ENCODE measurements at places on chromosomes 12 and 14.

- no peak for DNase-seq
Measured at GRCh38 chr12:108589028-108589839, 8.7 kb downstream of the TMEM119 start.

DNA sequence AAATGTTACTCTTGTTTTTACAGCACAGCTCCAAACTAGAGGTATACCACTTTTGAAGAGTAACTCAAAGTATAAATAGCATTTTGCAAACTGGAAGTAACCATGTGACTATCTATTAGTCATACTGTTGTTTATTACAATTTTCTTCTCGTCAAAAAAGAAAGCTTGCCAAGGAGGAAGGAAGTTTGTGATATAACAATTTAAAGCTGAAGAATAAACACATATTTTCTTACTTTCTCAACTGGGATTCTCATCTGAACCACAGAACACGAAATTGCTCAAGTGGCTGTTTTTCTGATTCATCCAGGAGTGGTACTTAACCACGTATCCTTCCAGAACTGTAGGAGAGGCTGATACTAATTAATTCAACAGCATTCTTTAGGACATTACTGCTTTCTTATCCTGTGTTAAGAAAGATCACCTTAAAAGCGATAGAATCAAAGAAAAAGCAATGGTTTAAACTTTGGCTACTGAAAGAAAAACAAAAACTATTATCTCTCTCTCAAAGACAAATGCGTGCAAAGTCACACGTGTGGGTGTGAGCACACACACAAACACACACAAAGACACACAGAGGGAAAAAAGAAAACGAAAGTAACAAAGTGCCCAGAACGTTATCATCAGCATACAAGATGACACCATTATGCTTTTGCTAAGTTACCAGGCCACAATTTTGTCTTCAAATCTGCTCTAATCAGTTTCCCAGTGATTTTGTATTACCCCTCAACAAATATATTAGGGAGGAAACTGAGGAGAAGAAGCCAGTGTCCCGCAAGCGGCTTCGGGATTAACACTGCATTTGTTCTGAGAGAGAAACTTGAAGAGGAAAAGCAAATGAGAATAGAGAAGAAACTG is at the start of gene CLEC2B:
Gene CLEC2B, minus strand, starts transcription at position 48 of the 855 bp plus-strand sequence.
- peak; percentile 60 for DNase-seq

- DNase-seq = no peak
Measured at GRCh38 chr12:121089813-121090430, 42.8 kb upstream of the P2RX7 start.

DNA sequence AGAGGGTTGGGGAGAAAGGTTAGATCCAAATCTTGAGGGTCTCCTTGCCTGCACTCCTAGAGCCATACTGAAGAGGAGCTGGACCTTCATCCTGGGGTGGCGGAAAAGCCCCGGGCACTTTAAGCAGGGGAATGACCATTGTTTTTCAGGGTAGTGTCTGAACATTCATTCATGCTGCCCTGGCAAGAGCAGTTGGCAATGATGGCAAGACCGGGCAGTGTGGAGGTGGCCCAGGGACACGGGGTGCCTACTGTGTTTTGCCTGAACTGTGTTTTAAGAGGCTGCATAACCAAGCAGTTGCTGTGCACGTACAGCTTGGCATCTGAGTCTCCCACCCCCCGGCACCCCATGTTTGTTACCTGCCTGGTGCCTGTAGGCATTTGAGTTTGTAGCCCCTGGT is 14.7 kb downstream of the TPCN1 start:
- DNase-seq = no peak

GRCh38 chr12:88325816-88326189 is 183.7 kb downstream of the TMTC3 start:
- DNase-seq = no peak

GRCh38 chr12:3802721-3803120 is 49.8 kb upstream of the CRACR2A start:
- no peak for DNase-seq

- no peak for DNase-seq
Measured at GRCh38 chr14:104356738-104357688, 218.6 kb downstream of the KIF26A start.

GRCh38 chr12:66500091-66500490 is 178.8 kb downstream of the GRIP1 start:
- DNase-seq = no peak

GRCh38 chr12:116803013-116803736 is 65.1 kb downstream of the RNFT2 start:
- DNase-seq = no peak

- DNase-seq = no peak
Measured at GRCh38 chr12:90922145-90922627, 32.8 kb downstream of the CCER1 start.

DNA sequence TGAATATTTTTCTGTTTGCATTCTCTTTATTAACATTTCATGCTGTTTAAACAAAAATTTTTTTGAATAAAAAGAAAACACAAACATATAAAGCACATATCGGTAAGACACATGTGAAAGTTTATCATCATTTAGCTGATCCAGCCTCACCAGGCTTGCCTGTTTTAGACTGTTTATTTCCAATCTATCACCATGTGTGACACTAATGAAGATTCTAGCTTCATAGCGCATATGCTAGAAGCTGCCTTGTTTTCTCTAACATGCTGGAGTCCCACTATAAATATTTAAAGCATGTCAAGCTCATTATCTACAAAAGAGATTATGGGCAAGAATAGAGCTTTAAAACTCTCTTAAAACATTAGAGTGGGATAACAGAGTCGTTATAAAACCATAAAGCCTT is 25.4 kb upstream of the ADAMTS20 start:
- no peak for DNase-seq

DNA sequence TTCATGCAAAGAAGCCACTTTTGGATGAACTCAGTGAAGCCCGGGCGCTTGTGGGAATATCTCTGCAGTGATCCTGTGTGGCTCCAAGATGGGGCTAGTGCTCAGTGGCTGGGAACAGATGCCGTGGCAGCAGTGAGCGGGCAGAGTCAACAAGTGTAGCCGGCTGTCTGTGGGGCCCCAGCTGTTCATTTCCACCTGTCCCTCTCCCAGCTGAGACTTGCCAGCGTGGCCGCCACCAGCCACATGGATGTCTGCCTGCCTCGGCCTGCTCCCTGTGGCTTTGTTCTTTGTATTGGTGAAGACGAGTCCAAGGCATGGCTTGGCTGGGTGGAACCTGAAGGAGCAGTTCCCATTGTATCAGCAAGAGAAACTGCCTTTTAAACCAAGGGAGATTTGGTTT is 77.3 kb downstream of the NOS1 start:
- DNase-seq = no peak

DNA sequence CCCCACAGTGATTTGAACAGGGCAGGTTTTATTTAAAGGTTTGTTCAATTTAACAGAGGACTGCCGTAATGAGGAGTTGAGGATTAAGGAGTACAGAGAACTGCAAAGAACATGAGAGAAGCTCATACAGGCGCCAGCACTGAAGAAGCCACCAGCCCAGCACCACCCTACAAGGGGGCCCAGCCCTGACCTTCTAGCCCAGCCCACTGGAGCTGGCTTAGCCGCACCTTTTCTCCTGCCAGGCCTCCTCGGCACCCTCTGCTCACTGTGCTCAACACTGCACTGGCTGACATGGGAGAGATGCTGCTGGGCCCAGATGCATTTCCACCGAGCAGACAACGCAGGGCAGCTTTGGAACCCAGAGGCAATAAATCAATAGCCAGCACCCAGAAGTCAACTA is 36.5 kb upstream of the SFSWAP start:
- no peak for DNase-seq

DNA sequence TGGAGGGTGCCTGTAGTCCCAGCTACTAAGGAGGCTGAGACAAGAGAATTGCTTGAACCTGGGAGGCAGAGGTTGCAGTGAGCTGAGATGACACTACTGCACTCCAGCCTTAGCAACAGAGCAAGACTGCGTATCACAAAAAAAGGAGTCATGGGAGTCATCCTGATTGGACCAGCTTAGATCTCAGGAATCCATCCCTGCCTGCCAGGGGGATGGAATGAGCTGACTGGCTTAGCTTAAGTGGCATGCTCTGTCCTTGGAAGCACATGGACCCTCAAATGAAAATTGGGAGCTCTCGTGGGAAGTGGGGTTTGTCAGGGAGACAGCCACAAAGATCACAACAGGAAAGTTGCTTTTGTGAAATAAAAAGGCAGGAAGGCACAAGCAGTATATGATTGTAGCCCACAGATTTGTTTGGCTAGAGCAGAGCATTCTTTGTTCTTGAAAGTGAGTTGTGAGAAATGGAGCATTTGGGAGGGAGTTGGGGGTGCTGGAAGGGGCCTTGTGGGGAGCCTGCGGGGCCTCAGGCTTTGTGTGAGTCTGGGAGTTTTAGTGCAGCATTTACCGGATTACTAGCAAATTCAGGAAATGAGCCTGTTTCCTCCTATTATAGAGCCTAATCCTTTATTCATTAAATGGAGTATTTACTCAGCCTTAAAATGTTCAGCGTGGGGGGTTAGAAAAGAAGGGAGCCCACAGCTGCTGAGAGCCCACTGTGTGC is 30.7 kb downstream of the DGLUCY start:
- no peak for DNase-seq

GRCh38 chr14:64734990-64735389 is 30.8 kb downstream of the PLEKHG3 start:
- DNase-seq = no peak

DNA sequence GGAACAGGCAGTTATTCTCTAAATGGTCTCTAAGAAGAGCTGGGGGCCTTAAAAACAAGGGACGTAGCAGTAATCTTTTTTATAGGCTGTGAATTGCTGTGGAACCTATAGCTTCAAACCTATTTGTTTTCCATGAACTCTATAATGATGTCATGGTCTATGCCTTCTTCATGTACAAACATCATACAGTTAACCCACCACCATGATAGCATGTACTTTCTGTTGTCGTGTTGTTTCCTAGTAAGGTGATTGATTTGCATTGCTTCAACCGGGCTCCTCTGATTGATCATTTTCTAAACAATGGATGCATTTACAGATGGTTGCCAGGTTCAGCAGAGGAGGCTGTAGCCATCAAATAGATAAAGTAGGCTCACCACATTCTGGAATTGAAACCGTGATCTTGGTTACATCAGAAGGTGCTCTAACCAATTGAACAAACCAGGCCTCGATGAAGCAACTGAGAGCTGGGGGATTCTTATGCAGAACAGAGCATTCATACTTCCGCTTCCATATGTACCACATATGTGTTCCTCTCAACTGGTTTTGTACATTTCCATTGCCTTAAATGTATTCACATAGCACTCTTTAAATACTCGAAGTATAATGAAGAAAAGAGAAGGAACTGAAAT is 25.6 kb upstream of the PCNX1 start:
- no peak for DNase-seq

DNA sequence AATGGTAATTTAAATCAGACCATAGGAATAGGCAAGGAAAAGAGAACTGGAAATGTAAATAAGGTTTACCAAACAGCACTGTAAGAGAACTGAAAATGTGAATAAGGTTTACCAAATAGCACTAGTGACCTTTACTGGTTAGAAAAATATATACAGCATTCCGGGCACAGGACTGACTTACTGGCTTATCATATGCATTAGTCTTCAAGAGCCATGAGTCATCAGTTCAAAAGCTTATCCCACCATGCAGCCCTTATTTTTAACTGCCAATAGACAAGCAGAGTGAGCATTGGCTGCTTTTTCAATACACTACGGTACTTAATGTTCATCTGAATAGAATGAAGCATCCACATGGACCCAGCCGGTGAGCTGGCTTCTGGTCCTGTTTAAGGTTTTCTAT is 13.0 kb upstream of the NELL2 start:
- no peak for DNase-seq

GRCh38 chr12:111488271-111488670 is 82.5 kb downstream of the SH2B3 start:
- DNase-seq = no peak

GRCh38 chr12:20404576-20405346 is 36.4 kb downstream of the PDE3A start:
- DNase-seq = no peak

DNA sequence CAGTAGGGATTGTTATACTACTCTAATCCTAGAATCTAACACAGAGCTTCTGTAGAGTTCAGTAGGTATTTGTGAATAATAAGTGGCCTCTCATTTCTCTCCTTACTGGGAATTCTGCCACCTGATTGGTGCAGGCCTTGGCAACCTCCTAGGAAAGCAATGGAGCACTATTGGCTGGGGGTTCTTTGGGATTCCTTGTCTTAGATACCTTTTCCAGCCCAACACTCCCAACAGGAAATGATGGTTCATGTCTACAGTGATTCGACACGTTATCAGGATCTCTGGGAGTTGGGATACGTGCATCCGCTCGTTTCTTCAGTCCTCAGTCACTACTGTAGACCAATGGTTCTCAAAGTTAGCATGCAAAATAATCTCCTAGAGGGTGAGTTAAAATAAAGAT is 67.4 kb downstream of the ELK3 start:
- DNase-seq = no peak

DNA sequence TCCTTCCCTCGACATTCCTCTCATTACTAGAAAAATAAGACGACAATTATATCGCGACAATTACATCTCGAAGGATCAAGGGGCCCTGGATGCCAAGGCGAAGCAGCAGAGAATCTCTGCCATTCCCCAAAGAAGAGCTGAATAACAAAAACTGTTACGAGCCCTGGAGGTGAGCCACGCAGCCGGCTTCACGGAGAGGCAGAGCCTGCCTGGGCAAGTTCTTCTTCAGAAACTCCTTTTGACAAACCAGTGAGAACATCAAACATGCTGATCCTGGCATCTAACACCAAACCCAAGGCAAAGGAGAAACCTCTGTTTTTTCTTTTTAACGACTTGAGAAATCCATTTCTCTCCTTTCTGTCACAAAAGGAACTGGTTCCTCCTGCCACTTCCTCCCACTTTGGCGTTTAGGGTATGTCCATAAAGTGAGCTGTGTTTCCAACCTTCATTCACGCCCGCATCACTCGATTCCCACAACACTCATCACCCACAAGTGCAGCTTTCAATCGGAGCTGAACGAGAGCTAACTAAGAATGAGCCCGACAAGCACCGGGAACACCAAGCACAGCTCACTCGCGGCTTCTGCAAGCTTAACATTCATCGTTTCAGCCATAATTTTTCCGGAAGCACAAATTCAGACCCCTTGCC is 21.5 kb downstream of the CCDC88C start:
- no peak for DNase-seq
